ENCODE measurements at places on chromosomes 7 and 10.

- DNase-seq = peak; percentile 81
These were observed at the start of gene LRGUK for GRCh38 chr7:134126966-134127848. TSS of gene LRGUK (plus strand) at chr7:134127340. CDS start at chr7:134127368, 28 bp downstream.

DNA sequence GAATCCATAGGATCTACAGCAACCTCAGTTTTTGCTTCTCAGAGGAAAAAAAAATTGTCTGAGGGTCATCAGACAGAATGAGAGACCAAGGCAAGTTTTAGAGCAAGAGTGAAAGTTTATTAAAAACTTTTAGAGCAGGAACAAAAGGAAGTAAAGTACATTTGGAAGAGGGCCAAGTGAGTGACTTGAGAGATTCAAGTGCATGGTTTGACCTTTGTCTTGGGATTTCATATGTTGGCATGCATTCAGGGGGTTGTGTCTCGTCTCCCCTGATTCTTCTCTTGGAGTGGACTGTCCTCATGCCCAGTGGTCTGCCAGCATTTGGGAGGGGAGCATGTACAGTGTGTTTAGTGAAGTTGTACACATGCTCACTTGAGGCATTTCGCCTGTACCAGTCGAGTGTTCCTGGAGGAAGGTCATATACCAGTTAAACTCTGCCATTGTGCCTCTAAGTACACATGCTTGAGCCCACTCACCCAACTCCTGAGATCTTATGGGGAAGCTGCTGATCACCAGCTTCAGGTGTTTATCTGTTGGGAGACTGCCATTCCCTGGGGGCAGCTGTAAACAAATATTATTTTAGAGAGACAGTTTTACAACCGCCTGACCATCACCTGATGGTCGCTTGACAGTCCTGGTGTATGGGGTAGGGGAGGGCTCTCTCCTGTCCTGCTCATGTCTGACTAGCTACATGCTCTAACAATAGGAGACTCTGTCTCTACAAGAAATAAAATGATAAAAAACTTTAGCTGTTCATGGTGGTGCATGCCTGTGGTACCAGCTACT lies 109.4 kb downstream of the EEPD1 start:
- DNase-seq = no peak

GRCh38 chr7:150992833-150993302 lies 2.1 kb downstream of the NOS3 start:
- DNase-seq = peak; percentile 68

DNA sequence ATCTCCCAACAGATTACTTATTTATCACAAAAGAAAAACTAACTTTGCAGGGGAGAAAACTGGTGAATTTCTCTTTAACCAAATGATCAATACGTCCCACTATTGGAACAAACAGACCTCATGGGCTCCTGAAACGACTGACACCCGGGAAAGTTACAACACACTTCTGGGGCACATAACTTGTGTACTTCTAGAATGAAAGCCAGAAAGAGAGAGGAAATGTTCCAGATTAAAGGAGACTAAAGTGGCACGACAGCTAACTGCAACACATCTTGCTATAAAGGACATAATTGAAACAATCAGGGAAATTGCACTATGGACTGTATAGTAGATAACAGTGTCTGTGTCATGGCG lies 14.7 kb upstream of the TPST1 start:
- DNase-seq = no peak

DNA sequence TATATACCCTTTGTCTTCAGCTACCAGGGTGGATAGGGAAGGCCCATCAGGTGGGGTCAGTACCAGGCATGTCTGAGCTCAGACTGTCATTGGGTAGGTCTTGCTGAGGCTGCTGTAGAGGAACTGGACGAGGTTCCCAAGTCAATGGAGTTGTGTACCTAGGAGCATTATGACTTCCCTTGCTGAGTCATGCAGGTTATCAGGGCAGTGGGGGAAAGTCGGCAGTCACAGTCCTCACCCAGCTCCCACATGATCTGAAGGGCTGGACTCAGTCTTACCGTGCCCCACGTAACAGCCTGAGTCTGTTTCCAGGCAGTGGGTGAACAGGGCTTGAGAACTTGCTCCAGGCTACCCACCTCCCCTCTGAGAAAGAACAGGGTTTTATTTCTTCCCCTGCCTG lies 260.8 kb upstream of the COBL start:
- no peak for DNase-seq

GRCh38 chr10:105702211-105702610 lies 1061.1 kb downstream of the SORCS3 start:
- DNase-seq = no peak

DNA sequence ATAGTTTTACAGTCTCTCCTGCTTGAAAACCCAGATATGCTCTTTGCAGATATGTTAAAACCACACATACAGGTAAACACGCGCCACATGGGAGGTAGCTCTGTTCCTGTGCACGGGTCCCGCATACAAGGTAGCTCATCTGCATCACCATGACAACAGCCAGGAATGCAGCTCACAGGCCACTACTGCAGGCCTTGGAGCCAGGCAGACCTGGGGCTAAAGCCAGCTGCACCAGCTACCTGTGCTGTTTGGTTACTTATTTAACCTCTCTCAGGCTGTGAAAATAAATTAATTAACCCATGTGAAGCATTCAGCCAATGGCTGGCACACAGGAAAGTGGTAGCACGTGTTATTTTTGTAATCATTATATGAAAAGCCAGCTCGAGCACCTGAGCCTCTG lies 428.3 kb downstream of the TNS3 start:
- no peak for DNase-seq

GRCh38 chr7:78764571-78764970 lies 688.9 kb downstream of the MAGI2 start:
- DNase-seq = no peak

DNA sequence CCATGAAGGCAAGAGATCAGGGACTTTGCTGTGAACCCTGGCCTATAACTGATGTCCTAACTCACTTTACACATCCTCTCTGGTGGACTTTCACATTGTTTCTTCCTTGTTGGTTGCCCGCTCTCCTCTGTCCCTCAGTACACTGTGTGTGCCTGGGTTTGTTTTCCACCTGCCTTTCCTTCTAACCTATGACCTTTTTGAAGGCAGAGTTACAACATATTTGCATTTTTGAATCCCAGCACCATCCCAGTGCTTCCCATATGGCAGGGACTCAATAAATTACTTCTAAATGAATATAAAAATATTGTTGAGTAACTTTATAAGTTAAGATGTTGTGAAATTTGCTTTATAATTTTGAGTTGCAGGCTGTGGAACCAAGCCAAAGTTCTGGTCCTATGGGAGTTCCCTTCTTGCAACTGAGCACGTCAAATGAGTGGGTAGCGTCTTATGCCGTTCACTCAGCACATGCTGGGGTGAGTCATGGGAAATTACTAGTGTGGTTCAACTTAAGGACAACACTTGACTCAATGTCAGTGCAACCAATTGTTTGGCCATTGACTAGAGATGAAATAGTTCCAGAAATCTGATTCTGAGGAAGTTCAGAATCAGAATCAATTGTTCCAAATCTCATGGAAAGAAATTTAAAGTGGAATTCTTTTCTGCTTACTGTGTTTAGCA lies 250.9 kb downstream of the TWIST1 start:
- DNase-seq = no peak

GRCh38 chr10:100723770-100724530 lies 21.4 kb upstream of the PAX2 start:
- DNase-seq = no peak

GRCh38 chr10:115696747-115697146 lies 576.3 kb downstream of the GFRA1 start:
- DNase-seq = no peak

GRCh38 chr10:24007359-24007758 lies 201.6 kb upstream of the KIAA1217 start:
- no peak for DNase-seq

DNA sequence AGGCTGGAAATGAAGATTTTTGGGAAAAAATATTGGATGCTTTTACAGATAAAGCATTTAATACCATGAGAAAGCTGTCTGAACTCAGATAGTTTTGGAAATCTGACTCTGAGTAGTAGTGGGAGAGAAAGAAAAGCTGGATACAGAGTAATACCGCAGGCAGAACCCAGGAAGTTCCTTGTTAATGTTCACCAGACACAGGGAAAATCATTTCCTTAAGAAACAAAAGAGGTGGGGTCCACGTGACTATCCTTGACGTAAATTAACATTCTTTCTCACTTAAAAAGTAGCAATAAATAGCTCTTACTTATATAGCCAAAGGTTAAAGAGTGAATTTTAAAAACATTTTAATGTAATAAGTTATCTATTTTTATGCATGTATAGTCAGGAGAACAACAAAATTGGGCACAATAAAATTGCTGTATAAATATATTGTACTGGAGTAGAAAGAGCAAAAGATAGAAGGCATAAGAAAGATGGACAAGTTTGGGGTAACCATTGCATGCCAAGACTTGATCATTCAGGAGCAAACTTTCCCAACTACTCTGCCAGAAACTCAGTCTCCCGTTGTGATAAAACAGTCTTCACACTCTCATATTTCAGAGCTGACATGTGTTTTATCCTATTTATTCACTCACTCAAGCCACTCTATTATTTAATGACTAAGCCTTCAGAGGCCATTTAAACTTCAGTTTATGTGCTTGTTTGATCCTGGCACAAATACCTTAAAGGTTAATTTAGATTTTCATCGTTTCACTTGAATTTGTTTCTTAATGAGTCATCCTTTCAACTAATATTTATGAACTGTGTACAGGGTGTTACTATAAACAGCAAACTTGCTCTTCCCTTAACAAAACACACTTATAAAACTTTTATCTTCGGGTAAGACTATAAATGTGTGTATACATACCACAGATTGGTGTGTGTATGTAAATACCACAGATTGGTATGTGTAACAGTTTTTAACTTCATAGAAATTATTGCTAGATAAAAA lies 143.1 kb downstream of the GNAI1 start:
- DNase-seq = no peak

DNA sequence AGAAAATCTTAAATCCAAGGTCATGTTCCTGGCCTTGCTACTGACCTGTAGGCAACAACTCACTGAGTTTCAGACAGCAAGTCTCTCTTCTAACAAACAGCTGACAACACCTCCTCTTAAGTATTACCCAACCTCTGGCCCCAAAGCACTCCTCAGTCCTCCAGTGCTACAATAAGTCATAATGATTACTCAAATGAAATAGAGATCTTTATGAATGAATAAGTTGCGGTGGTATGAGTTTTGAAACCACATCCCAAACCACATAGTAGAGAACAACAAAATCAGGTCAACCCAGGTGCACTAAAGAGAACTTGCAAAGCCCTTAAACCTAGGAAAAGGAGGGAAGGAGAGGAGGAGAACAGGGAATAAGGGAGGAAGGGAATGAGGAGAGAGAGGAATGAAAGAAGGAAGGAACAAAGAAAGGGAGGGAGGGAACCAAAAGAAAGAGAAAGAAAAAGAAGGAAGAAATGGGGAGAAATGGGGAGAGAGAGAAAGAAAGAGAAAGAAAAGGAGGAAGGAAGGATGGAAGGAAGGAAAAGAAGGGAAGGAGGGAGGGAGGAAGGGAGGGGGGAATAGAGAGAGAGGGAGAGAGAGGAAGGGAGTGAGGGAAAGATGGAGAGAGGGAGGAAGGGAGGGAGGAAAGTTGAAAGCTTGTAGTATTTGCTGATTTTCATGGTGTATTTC lies 142.8 kb upstream of the CALCR start:
- no peak for DNase-seq

DNA sequence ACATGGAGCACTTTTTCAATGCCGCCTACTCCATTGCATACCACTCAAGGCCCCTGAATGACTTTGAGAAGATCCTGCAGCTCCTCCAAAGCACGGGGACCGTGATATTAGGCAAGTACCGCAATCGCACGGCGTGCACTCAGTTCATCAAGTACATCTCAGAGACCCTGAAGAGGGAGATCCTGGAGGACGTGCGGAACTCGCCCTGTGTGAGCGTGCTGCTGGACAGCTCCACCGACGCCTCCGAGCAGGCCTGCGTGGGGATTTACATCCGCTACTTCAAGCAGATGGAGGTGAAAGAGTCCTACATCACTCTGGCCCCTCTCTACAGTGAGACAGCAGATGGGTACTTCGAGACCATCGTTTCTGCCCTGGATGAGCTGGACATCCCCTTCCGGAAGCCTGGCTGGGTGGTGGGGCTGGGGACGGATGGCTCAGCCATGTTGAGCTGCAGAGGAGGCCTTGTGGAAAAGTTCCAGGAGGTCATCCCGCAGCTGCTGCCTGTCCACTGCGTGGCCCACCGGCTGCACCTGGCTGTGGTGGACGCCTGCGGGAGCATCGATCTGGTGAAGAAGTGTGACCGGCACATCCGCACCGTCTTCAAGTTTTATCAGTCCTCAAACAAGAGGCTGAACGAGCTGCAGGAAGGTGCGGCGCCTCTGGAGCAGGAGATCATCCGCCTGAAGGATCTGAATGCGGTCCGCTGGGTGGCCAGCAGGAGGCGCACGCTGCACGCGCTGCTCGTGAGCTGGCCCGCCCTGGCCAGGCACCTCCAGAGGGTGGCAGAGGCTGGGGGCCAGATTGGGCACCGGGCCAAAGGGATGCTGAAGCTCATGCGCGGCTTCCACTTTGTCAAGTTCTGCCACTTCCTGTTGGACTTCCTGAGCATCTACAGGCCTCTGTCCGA lies 12.7 kb upstream of the ATP6V0E2 start:
- DNase-seq = peak; percentile 53

- DNase-seq = no peak
These were observed 83.2 kb downstream of the FOXL3 start for GRCh38 chr7:372932-373791.

DNA sequence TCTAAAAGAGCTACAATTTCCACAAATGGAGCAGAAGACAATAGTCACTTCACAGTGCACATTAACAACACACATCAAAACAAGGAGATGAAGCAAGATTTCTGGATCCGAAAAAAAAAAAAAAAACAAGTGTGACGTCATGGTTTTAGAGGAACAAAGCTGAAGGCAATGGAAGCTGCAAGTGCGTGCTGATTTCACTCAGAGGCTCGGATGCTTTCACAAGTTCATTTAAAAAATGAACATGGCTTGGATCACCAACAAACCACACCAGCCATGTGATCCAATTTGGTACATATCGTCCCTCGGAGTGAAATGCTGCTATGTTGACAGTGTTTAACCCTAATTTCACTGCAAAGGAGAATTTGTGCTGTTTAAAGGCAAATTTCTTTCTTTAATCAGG lies 337.0 kb upstream of the PRKCQ start:
- no peak for DNase-seq

DNA sequence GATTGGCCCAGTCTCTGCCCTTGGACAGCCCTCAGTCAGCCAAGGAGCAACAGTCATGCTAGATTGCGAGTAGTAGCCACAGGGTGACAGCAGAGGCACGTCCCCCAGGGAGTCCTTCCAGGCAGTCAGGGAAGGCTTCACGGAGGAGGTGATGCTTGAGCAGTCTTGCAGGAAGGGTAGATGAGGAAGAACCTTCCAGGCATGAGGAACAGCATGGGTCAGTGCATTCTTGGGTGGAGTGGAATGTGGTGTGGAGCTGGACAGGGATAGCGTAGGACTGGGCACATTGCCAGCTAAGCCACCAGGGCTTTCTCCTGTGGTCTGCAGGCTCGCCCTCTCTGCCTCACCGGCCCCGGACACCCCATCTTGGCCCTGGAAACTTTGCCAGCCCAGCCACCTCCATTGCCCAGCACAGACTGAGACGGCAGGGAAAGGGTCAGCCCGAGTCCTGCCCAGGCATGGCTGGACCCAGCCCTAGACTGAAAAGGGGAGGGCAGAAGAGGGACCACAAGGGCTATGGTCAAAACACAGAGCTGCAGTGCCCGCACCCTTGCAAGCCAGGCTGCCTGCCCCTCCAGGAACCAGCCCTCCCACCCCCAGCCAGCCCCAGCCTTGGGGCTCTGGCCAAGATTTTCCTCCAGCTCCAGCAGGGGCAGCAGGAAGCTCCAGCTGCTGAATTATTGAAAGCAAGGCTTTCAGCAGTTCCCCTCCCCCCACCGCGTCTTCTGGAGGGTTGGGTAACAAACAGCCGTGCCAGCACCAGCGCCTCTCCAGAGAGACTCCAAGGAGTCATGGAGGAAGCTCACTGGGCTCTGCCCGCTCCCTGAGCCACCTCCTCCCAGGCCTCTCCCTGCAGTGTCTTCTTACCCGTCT lies 18.7 kb downstream of the SRRM3 start:
- peak; percentile 46 for DNase-seq

Data from endothelial cell (in vitro differentiated cells).